ENCODE measurements at places on chromosomes 1 and 21. TPM values are rescaled to one million over a fixed set of nuclear protein-coding genes. Genes with fewer than 3 reads are reported as not detected.
A peak's percentile ranks its signal among the peaks of the same experiment; 100 is the strongest.

Gene SLC41A1
- 20.3 TPM for total RNA-seq

Gene CCDC17
- total RNA-seq: 3.8 TPM

Gene MPC2
- 78.9 TPM for total RNA-seq

Gene MANEAL
- 11.2 TPM for total RNA-seq

Gene PCSK9
- 0.45 TPM for total RNA-seq

Gene CYP4B1
- 73.3 TPM for total RNA-seq

Gene GNAT2
- not detected for total RNA-seq

Gene ICOSLG
- 3.7 TPM for total RNA-seq

Gene AKR7A3
- total RNA-seq: 2.6 TPM

Gene RHD
- total RNA-seq: not detected

Gene TTC22
- 30.4 TPM for total RNA-seq

GRCh38 chr1:56206391-56206790 lies 373.0 kb downstream of the PLPP3 start:
- DNase-seq: no peak

GRCh38 chr1:19210772-19211549 lies 895 bp upstream of the UBR4 start:
- DNase-seq: no peak

DNA sequence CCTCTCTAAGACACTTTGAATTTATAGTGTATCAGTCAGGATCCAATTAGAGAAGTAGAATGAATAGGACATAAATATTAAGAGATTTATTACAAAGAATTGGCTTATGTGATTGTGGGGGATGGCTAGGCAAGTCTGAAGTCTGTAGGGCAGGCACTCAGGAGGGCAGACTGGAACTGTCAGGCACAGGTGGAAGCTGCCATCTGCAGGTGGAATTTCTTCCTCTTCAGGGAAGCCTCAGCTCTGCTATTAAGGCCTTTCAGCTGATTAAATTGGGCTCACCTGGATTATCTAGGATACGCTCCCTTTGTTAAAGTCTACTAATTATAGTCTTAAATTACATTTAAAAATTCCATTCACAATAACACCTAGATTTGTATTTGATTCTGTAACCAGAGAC lies 92.0 kb upstream of the HAO2 start:
- DNase-seq: peak; percentile 7

DNA sequence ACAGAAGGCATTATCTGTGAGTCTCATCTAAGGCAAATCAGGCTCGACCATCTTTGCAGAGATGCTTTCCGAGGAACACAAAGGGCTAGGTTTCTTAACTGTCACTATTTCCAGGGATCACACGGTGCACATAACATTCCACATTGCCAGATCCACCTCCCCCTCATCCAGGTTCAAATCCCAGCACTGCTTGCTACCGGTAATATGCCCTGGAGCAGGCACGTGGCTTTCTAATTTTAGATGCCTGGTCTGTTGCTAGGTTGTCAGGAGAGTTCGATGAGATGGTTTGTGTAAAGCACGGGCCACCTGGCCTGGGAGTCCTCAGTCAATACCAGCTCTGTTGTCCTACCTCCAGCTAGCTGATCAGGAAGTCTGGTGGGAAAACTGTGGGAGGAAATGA lies 598.6 kb downstream of the NPHP4 start:
- no peak for DNase-seq

- no peak for DNase-seq
Measured at GRCh38 chr1:41803656-41804055, 115.1 kb downstream of the HIVEP3 start.

DNA sequence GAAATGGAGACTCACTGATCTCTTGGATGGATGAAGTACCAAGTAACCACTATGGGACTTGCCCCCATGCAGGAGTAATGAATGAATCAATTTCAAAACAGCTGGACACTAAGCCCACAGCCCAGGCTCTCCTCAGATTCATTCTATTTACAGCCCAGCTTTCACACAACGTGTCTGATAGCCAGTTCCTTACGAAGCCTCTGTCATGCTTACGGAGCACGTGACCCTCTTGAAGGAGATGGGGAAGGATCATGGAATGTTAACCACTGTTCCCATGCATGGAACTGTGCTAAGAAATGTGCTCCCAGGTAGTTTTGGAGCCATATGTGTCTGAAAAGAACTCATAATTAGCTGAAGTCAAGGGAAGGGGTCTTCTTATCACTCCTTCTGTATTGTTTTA lies 124.1 kb downstream of the KIF26B start:
- no peak for DNase-seq

DNA sequence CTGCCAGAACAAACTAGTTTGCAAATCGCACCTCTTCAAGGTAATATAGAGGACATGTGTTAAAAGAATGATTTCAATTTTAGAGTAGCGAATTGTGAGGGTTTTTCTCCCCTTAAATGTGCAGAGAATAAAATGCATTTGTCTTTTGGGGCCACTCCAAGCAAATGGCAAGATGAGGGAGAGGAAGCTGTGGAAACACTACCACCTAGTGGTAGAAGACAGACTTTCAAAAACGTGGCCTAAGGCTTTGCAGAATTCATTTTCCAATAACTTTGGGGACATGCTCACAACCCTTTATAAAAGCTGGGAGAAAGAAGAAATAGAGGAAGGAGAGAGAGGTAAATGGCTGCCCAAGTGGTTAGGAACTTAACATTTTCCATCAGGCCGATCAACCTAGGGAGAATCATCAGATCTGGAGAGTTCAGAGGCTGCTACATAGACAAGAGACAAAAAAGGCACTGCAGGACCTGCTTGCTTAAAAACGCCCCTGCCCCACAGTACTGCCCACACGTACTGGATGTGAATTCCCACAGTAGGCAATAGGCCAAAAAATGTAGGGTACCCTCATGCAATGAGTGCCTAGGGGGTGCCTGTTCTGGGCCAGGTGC lies 15.7 kb upstream of the RCAN1 start:
- DNase-seq: peak; percentile 22

DNA sequence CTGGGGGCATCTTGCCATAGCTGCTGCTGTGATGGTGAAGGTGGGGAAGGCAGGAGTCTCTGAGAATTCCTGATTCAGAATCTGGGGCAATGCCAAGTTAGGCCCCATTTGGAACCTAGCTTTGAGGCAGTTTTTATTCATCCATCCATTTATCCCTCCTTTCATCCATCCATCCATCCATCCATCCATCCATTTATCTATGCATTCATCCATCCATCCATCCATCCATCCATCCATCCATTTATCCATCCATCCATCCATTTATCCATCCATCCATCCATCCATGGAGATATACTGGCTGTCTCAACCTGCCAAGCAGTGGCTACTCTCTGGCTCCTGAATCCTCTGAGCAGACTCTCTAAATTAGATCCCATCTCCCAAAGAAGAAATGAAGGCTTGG lies 83.1 kb downstream of the PRDM16 start:
- DNase-seq: no peak

GRCh38 chr1:111471012-111471411 lies 2.8 kb upstream of the C1orf162 start:
- no peak for DNase-seq

- no peak for DNase-seq
Measured at GRCh38 chr1:209219791-209220524, 363.6 kb upstream of the CAMK1G start.

- DNase-seq: peak; percentile 81
Measured at GRCh38 chr1:37471345-37472231, 2.8 kb upstream of the ZC3H12A start.

GRCh38 chr1:11858968-11859871 lies 475 bp upstream of the NPPB start:
- no peak for DNase-seq

DNA sequence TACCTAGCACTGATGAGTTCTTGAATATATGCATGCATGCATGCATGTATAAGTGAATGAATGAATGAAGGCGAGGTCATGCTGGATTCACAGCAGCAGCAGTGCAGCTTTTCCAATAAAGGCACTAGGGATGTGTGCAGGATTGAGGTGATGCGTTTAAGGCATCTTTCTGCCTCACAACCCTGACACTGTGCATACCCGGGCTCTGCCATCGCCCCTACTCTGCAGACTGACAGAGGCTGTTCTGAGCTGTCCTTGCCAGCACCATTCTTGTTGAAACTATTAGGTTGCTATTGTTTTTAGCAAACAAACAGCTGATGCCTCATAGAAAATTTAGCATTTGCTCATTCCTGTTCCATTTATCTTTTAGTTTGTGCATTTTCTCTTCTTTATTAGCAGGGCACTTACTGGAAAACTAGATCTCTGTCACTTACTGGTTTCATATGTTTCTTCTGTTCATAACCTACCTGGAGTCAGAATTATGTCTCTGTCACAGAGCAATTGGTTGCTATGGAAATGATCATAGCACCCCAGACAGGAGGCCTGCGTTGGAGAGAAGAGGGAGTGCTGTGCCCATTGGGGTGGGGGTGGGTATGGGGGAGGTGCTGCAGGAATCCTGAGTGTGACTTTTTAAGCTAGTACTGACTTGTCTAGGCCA lies 79.0 kb downstream of the CD58 start:
- no peak for DNase-seq

GRCh38 chr1:235169986-235170385 lies 8.9 kb upstream of the RBM34 start:
- DNase-seq: no peak

DNA sequence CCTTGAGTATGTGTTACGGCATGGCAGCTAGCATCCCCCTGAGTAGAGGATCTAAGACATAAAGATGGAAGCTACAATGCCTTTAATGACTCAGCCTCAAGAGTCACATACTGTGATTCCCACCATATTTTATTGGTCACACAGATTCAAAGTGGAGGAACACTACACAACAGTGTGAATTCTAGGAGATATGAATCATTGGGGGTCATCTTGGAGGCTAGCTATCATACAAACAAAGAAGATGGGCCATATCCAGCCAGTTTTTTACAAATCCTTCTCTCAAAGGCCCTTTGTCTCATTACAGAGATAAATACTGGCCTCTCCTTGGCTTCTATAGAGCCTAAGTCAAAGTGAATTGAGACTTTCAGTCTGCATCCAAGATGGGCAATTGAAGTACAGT lies 177.0 kb downstream of the TBX15 start:
- DNase-seq: no peak

DNA sequence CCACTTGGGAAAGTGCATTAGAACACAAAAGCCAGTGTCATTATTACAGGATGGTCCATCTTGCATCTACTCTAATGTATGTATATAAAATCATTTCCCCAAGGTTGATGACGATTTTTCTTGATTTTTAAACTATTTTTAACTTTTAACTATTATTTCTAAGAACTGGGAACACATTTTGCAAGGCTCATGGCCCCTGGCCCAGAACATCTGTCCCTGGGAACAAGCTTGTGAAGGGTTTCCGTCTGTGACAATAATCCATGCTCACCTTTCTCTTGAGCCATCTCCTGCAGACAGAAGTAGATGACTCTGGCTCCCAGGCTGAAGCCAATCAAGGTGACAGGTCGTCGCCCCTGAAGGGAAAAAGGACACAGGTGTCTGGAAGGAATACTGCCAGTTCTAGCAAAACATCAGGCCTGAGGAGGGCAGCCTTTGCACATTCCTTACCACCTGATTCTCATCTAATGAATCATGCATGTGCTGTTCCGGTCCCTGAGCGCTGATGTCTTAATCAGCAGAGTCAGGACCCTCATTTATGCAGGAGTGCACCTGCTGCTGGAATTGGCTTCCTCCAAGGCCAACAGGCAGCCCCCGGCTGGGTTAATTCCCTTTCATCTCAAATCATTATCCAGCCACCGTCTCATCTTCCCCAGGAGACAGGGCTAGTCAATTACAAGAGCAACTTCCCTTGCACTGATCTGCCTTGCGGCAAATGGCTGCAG lies 62.5 kb downstream of the TMCO4 start:
- no peak for DNase-seq

- DNase-seq: no peak
Measured at GRCh38 chr1:17420391-17420918, 19.0 kb downstream of the RCC2 start.

DNA sequence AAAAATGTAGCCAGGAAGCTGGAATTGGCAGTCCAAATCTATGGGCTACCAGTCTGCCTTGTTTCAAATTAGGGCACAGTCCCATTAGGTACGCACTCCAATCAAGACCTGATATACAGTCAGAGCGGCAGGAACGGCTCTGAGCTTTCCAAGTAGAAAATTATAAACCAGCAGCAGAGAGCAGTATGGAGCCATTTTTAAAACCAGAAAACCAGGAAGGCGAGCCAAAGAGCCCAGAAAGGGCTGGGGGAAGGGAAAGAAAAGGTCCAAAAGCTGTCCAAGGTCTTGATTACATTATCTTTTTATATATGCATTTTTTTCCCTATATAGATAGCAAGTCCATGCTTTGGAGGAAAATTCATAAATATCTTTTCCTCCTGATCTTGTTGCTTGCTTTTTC lies 719.0 kb downstream of the RWDD3 start:
- no peak for DNase-seq

DNA sequence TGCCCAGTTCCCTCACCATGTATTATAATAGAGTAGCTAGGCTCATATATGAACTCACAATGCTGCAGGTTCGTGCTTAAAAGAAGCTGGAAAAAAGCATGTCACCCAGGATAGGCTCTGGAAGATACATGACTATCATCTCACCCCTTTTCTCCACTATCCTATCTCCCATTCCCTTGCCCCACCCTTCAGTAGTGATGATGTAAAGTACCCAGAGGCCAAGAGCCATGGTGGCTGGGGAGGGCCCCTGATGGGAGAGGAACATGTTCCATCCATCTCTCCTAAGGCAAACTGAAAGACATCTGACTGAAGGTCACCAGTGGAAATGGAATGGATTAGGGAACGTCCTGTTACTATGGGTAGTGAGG lies 20.3 kb upstream of the RBBP5 start:
- no peak for DNase-seq

DNA sequence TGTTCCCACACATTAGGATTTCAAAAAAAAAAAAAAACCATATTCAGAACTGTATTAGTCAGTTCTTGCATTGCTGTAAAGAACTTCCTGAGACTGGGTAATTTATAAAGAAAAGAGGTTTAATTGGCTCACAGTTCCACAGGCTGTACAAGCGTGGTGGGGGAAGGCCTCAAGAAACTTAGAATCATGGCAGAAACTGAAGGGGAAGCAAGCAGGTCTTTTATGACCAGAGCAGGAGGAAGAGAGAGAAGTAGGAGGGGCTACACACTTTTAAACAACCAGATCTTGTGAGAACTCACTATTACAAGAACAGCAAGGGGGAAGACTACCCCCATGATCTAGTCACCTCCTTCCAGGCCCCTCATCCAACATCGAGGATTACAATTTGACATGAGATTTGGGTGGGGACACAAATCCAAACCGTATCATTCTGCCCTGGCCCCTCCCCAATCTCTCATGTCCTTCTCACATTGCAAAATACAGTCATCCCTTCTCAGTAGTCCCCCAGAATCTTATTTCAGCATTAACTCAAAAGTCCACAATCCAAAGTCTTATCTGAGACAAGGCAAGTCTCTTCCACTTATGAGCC lies 51.8 kb downstream of the POU2F1 start:
- DNase-seq: no peak

DNA sequence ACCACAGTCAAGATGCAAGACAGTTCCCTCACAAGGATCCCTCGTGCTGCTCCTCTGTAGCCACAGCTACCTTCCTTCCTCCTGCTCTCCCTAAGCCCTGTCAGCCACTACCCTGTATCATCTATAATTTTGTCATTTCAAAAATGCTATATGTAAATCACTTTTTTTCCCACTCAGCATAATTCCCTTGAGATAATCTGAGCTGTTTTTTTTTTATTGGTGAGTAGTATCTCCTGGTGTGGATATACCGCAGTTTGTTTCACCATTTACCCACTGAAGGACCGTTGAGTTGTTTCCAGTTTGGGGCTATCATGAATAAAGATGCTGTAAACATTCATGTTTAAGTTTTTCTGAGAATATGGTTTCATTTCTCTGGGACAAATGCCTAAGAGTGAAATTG lies 88.2 kb downstream of the HUNK start:
- DNase-seq: no peak

GRCh38 chr1:177659281-177659680 lies 310.6 kb downstream of the SEC16B start:
- no peak for DNase-seq

- no peak for DNase-seq
Measured at GRCh38 chr1:190474010-190474409, 3.7 kb downstream of the BRINP3 start.
